ENCODE measurements at places on chromosomes 1 and 21.

DNA sequence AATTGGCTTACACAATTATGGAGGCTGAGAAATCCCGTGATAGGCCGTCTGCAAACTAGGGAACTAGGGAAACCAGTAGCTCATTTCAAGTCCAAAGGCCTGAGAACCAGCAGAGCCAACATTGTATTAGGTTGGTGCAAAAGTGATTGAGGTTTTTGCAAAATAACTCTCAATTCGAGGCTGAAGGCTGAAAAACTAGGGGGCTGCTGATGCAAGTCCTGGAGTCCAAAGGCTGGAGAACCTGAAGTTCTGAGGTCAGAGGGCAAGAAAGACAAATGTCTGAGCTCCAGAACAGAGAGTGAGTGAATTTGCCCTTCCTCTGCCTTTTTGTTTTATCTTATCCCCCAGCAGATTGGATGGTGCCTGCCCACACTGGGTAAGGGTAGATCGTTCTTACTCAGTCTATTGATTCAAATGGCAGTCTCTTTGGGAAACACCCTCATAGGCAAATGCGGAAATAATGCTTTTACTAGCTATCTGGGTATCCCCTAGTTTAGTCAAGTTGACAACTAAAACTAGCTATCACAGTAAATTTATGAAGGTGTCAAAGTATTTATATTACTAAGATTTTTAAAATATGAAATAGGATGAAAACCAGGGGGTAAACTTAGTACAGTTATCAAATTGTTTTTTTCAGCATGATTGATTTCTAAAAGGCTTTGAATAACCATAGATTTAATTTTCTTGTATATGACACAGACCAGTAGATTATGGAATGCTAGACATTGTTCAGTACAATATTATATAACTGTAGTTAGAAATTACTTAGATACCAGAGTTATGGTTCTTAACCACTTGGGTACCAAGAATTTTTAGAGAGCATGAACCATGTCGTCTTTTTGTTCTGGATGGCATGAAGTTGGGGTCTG is 15.4 kb downstream of the RABGAP1L start:
- no peak for DNase-seq

- DNase-seq, result no peak
These were observed 1280.3 kb upstream of the B3GALT2 start for GRCh38 chr1:194466706-194467105.

DNA sequence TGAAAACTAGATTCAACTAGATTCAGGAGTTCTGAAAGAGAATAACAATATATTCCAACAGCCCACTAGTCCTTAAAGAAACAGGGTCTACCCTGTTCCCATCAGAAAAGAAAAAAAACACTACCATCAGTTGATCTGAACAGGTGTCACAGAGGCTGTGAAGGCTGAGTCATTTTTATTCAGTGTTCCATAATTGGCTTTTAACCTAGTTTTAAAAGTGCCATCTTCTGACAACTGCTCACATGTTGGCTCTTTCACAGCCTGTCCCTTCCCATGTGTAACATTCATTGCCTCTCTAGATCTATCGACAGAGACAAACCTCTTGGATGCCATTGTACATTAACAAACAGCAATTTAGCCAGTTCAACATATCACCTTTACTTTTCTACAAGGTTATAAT is 243.7 kb downstream of the TBX15 start:
- DNase-seq, result no peak

DNA sequence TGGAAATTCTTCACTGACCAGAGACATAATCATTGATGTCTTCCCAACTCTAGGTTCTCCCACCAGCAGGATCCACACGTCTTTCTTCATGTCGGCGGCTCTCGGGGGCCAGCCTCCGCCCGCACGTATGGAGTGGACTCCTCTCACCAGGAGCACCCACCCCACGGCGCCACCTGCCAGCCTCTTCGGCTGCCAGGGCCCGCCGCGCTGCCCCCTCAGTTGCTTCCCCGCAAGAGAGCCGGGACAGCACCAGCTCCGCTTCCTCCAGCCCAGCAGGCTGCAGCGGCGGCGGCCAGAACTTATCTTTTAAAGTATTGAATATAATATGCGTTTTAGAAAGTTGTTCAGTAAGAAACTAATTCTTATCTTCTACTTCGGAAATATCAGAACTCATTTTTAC is 273.5 kb downstream of the LIPI start:
- no peak for DNase-seq

DNA sequence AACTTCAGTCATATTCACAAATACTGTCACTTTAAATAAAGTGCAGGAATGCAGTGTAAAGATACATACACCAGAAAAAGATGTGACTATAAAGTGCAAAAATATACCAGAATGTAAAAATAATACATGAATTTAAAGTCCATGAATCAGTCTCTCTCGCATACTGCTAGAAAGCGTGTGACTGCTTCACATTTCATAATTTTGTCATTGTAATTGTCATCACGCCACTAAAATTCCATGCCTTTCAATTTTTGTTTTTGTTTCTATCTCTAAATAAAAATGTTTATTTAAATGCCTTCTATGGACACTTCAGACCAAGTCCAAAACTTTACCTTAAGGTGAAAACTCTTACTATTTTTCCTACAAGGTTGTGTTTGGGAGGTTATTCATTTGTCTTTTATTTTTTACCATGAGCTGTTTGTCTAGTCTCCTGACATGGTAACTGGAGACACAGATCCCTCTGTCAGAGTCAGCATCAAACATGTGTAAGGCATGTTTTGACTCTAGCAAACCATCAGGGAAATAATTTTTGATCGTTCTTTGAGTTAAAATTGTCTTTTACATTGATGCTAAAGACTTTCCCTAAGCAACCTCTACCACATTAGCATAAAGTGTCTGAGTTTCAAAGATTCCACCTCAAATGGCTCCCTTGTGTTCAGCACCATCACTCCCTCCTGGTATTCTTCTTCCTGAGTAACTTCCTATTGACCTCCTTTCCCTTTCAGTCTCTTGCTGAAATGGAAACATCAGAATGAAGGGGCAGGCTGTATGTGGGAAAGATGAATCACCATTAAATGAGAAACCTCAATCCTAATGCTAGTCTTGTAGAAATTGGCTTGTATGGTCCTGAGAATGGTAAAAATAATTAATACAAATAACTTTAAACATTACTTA is 14.0 kb upstream of the AIM2 start:
- DNase-seq, result no peak

DNA sequence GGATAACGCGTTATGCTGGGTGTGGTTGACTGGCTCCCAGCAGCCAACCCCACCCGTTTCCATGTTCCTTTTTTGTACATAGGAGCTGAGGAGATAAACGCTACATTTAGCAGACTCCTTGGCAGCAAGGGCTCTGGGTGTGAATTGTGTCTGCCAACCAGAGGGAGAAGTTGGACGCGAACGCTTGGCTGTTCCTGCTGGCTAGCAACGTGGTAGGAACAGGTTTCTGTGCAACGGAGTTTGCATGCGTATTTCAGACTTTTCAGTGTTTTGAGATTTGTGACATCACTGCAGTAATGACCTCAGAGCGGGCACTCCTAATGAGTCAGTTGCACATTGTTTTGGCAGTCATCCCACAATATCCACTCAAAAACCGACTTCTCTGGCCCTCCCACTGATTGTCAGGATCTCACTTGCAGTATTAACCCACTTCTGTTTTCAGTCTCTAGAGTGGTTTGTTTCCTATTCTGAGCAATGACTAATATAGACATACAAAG is 98.7 kb upstream of the RGS1 start:
- DNase-seq, result no peak

- no peak for DNase-seq
These were observed 17.8 kb upstream of the ADAM30 start for GRCh38 chr1:119914071-119914470.

DNA sequence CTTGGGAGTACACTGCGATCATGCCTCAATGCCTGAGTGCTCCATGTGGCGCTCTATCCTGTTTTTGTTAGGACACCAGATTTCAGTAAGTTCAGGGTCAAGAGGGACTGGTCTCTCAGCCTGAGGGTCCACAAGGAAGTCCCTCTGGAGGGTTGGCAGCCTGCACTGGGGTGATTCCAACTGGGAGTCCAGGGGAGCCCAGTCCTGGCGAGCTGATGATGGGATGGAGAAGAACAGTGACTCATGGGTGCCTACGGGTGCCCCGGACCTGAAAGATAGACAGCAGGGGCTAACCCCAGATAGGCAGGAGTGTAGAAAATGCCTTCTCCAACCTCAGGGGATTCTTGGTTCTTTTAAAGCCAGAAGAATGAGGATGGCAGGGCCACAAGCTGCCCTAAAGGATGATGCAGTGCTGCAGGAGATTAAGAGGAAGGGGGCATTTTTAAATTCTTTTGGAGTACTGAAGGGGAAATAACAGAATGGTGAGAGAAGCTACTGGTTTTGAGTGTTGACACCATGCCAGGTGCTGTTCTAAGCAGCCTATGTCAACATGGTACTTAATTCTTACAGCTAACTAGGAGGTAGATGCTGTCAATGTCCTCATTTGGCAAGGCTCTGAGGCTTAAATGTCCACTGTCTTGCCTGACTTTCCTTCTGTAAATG is 68.4 kb upstream of the TLR5 start:
- DNase-seq, result no peak

DNA sequence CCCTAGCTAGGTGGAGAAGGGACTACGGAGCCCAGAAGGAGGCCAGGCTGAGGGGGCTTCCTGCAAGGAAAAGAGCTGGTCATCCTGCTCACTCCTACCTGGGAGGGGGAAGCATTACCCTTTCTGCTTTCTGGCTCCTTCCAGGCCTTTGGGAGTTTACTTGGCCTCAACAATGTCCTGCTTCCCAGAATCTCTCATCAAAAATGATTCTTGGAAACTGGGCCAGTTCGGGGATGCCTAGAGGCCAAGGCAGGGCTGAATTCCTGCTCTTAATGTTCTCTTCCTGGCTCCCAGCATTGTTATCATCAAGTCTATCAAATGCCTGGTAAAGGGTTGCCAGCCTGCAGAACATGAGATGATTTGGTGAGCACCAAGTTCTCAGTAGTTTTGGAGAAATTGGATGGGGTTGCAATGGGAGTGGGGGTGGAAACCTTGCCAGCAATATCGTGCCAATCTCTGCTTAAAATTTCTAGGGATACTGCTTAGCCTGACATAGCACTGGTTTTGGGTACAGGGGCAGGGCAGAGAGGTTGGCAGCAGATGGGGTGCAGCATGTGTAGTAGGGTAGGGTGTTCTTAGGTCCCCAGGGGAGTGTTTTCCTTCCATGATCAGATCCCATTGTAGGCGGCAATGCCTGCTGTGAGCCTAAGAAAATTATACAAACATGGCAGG is 7.7 kb upstream of the PAFAH2 start:
- DNase-seq, result no peak

DNA sequence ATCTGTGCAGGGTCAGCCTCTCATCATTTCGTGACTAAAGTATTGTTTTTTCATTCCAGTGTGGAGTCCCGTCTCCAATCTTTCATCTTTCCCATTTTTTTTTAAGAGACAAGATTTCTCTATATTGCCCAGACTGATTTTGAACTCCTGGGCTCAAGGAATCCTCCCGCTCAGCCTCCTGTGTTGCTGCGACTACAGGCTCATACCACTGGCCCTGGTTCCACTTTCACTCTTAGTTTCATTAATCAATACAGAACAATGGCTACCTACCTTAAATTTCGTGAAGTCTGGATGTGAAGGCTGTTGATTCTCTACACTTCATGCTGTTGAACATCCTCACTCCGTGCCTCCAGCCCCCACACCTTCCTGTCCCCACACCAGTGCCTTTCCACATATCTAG is 97.7 kb upstream of the GREM2 start:
- DNase-seq, result no peak

DNA sequence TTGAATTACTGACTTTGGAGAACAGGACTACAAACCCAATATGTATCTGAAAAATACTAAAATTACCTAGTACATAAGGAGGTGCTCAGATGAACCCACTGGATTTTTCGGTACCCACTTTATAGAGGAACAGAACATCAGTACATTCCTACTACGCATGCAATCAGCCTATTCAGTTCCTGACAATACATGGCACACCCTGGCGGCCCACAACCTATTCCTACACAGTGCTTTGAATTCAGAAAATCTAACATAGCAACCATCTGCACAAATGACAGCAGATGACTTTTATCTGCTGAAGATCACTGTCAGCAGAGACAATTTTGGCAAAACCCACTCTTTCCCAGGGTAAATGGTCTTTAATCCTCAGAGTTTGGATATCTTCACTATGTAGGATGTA is 257.1 kb upstream of the GREM2 start:
- no peak for DNase-seq

- no peak for DNase-seq
These were observed 54.4 kb upstream of the KRTAP11-1 start for GRCh38 chr21:30935889-30936168.

DNA sequence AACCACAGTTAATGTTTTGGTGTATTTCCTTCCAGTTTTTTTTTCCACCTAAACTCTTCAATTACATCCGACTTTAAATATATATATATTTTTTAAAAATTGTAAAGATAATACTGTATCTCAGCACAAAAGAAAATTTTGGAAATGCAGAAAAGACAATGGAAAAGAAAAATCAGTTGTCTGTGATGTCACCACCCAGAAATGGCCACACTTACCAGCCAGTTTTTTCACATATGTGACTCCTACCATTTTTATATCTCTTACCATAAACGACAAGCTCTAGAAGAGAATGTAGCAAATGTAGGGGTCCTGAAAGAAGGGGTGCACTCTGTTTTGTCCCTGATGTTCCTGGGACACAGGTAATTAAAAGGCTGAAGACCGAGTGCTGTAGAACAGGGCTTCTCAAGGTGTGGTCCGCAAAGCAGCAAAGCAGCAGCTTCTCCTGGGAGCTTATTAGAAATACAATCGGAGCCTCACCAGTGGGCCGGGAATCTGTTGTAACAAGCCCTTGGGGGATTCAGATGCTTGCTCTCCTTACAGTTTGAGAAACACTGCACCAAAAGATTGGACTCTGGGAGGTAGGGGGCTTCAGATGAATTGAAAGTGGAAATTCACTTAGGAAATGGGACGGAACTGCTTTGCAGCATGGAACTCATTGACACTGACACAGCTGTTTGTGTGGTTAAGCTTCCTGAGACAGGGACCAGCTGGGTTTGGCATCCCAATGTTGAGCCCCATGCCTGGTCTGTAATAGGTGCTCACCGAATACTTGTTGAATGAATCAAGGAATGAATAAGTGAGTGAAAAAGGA is 44.1 kb downstream of the ALPL start:
- no peak for DNase-seq

- DNase-seq, result no peak
These were observed 1.3 kb upstream of the PATJ start for GRCh38 chr1:61740751-61741700.

GRCh38 chr1:83760226-83761021 is 238.5 kb downstream of the TTLL7 start:
- DNase-seq, result no peak

DNA sequence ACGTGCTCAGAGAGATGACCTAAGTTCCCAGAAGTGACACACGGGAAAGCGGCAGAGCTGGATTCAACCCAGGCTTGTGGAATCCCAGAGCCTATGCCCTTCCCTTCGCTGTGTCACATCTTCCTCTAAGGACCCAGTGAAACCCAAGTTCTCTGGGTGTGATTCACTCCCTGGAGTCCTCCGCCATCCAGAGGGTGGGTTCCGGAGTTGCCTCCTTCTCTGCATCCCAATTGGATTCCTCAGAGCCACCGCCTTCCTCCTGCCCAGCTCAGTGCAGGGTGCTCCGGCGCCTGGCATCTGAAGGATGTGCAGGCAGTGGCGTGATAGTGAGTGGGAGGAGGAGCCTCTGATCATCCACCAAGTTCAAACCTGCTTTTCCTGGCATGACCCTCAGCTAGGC is 20.7 kb upstream of the RCC2 start:
- no peak for DNase-seq

Data from T1000 (cell line).